ENCODE measurements at places on chromosomes 12 and 14. TPM values are rescaled to one million over a fixed set of nuclear protein-coding genes. Genes with fewer than 3 reads are reported as not detected.

EXOC3L4 gene
- 1.4 TPM for polyA plus RNA-seq

C14orf180 gene
- polyA plus RNA-seq: 0.07 TPM

COX8C gene
- 0.41 TPM for polyA plus RNA-seq

CDCA3 gene
- polyA plus RNA-seq: 23.3 TPM

NGDN gene
- polyA plus RNA-seq: 71.4 TPM

SLC10A1 gene
- not detected for polyA plus RNA-seq

ACOT2 gene
- polyA plus RNA-seq: 53.3 TPM

LGALS3 gene
- polyA plus RNA-seq: 22.8 TPM

KRT6C gene
- polyA plus RNA-seq: not detected

MAP1LC3B2 gene
- polyA plus RNA-seq: 7.9 TPM

LMNTD1 gene
- polyA plus RNA-seq: not detected

GPR162 gene
- polyA plus RNA-seq: 24.7 TPM

SERPINA10 gene
- 0.13 TPM for polyA plus RNA-seq

TC2N gene
- polyA plus RNA-seq: 15.7 TPM

SOX5 gene
- 5.1 TPM for polyA plus RNA-seq

SLC17A8 gene
- polyA plus RNA-seq: 0.53 TPM

FAM186B gene
- polyA plus RNA-seq: 0.65 TPM

CCDC38 gene
- polyA plus RNA-seq: 0.35 TPM

RDH16 gene
- 0.68 TPM for polyA plus RNA-seq

RNFT2 gene
- 4.8 TPM for polyA plus RNA-seq
